ENCODE measurements at places on chromosomes 12 and 14. TPM values are rescaled to one million over a fixed set of nuclear protein-coding genes. Genes with fewer than 3 reads are reported as not detected.

The CACNA2D4 gene
- total RNA-seq = not detected

The PITPNM2 gene
- 16.6 TPM for total RNA-seq

The CYP46A1 gene
- not detected for total RNA-seq

The COX8C gene
- total RNA-seq = not detected

The CD163 gene
- total RNA-seq = not detected

The KRT3 gene
- total RNA-seq = 0.24 TPM

The PTCSC3 gene
- not detected for total RNA-seq

The NPFF gene
- not detected for total RNA-seq

DNA sequence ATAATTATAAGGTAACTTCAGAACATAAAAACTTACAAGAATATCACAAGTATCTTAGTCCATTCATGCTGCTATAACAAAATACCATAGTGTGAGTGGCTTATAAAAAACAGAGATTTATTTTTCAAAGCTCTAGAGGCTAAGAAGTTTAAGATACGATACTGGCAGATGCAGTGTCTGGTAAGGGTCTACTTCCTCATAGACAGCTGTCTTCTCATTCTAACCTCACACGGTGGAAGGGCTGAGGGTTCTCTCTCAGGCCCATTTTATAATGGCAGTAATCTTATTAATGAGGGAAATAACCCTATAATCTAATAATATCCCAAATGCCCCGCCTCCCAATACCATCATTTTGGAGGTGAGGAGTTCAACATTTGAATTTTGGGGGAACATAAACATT is 23.7 kb upstream of the OSBPL8 start:
- H3K4me1 ChIP-seq = no peaks in the 10 kb centered on the region
- no peaks in the 10 kb centered on the region for H3K36me3 ChIP-seq
- DNase-seq = no peak
- H3K27me3 ChIP-seq = no peaks in the 10 kb centered on the region

DNA sequence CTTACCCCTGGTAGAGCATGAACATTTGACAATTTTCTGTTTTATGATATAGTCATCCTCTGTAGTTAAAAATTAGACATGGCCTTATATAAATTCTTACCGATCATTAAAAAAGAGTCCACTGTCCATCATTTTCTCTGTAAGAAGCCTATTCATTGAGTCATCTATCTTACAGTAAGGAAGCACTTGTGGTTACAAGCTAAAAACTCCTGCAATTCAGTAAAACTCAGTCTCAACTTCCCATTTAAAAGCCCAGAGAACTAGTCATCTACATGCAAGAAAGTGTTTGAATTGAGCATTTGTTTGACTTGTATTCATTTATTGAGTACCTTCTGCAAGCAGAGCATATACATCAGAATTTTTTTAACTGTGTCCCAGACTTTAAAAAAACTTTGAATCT is 63.3 kb downstream of the GTF2A1 start:
- H3K4me1 ChIP-seq = no peaks in the 10 kb centered on the region
- no peak overlapping the region for H3K4me3 ChIP-seq
- H3K36me3 ChIP-seq = no peaks in the 10 kb centered on the region

GRCh38 chr12:5723711-5724252 is 221.3 kb downstream of the ANO2 start:
- no peaks in the 10 kb centered on the region for H3K36me3 ChIP-seq
- H3K27ac ChIP-seq = no peak overlapping the region
- no peak for DNase-seq
- H3K4me1 ChIP-seq = no peaks in the 10 kb centered on the region
- peaks cover 90% of the 10 kb centered on the region for H3K27me3 ChIP-seq

- H3K4me3 ChIP-seq = no peak overlapping the region
- no peaks in the 10 kb centered on the region for H3K27me3 ChIP-seq
- H3K36me3 ChIP-seq = no peaks in the 10 kb centered on the region
- H3K27ac ChIP-seq = no peak overlapping the region
- H3K4me1 ChIP-seq = no peaks in the 10 kb centered on the region
Observed at GRCh38 chr12:73452672-73453469, 1084.8 kb upstream of the ATXN7L3B start.

DNA sequence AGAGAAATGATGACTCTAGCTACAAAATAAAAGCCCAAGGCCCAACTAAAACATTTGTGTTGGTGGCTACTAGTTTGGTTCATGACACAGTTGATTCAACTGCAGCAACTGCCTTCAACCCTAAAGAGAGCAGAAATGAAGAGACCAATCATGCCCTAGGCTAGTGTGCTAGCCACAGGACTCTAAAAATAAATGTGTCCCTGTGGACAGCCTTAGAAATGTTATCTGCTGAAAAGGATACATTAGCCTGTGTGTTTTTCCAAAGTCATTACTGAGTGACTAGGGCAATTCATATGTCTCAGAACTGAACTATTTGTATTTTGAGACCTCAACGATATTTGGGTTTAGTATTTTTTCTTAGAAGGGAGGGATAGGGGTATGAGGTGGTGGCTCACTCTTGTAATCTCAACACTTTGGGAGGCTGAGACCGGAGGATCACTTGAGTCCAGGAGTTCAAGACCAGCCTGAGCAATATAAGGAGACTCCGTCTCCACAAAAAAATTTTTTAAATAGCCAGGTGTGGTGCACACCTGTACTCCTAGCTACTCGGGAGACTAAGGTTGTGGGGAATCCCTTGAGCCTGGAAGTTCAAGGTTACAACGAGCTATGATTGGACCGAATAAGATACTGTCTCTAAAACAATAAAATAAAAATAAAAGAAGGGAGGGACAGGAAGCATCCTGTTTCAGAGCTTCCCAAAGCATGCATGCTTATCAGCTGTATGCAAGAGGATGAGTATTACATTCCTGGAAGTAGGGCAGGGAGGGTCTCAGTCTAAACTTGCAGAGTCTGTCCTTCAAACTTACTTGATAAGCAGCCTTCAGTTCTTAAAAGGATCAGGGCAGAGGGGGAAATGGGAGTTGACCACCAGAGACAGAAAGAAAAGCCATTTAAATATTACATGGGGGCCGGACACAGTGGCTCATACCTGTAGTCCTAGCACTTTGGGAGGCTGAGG is 29.6 kb upstream of the NAP1L1 start:
- no peak overlapping the region for H3K27ac ChIP-seq

GRCh38 chr12:68932961-68933893 is at the start of gene CPM:
TSS of gene CPM (minus strand) at chr12:68933171. CDS start at chr12:68932837, 334 bp downstream.
- no peaks in the 10 kb centered on the region for H3K4me1 ChIP-seq
- H3K36me3 ChIP-seq = no peaks in the 10 kb centered on the region
- H3K27ac ChIP-seq = no peak within 1 kb of the TSS
- no peaks in the 10 kb centered on the region for H3K27me3 ChIP-seq
- peak within 1 kb of the TSS; percentile 67 for H3K4me3 ChIP-seq

DNA sequence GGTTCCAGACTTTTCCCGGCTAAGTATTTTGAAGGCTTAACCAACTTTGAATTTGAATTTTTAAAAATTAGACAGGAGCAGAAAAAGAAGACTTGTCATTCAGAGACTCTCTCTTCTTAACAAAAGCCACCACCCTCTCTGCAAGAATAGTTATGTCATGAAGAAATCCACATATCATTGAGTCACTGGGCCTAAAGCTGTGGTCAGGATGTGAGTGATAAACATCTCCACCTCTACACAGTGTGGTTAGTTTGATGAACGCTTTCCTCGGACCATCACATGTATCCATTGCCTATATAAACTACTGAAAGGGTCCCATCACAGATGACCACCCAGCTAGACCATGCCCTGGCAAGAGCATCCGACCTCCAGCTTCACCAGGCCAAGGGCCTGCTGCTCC is 226.1 kb downstream of the KSR2 start:
- no peaks in the 10 kb centered on the region for H3K36me3 ChIP-seq
- H3K27ac ChIP-seq = no peak overlapping the region
- H3K4me1 ChIP-seq = no peaks in the 10 kb centered on the region
- H3K27me3 ChIP-seq = peaks cover 3% of the 10 kb centered on the region
- H3K4me3 ChIP-seq = no peak overlapping the region

- no peaks in the 10 kb centered on the region for H3K27me3 ChIP-seq
- peak overlapping the region; percentile 81 for H3K4me3 ChIP-seq
- H3K36me3 ChIP-seq = no peaks in the 10 kb centered on the region
Observed at GRCh38 chr14:103629503-103630121, 601 bp downstream of the KLC1 start.

DNA sequence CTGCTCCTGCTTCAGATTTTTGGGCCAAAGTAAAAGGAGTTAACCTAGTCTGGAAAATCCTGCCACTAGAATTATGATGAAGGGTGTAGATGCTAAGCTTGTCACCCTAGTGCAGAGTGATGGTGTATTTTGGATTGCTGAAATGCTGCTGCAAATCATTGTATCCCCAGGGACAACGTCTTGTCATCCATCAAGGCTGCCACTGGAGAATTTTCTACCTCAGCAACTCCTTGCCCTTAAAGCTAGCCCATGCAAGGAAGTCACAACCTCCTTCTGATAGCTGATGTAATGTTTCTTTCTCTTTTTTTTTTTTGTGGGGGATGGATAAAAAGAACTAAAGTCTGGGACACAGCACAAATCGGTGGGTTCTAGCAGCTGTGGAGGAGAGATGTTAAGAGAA is 139.4 kb upstream of the FRMD6 start:
- H3K4me3 ChIP-seq = no peak overlapping the region
- DNase-seq = no peak
- no peaks in the 10 kb centered on the region for H3K4me1 ChIP-seq
- H3K27ac ChIP-seq = no peak overlapping the region
- H3K36me3 ChIP-seq = no peaks in the 10 kb centered on the region

- peak; percentile 10 for DNase-seq
- no peaks in the 10 kb centered on the region for H3K36me3 ChIP-seq
- H3K4me3 ChIP-seq = no peak overlapping the region
- H3K27me3 ChIP-seq = no peaks in the 10 kb centered on the region
- no peaks in the 10 kb centered on the region for H3K4me1 ChIP-seq
Observed at GRCh38 chr14:66330916-66331315, 155.3 kb upstream of the CCDC196 start.

- no peak for DNase-seq
- H3K36me3 ChIP-seq = no peaks in the 10 kb centered on the region
- H3K4me1 ChIP-seq = no peaks in the 10 kb centered on the region
- no peaks in the 10 kb centered on the region for H3K27me3 ChIP-seq
- no peak overlapping the region for H3K4me3 ChIP-seq
Observed at GRCh38 chr12:10989107-10989506, 2.4 kb upstream of the TAS2R50 start.

GRCh38 chr14:50312734-50313054 is 570 bp downstream of the DMAC2L start:
- no peaks in the 10 kb centered on the region for H3K36me3 ChIP-seq
- peak overlapping the region; percentile 88 for H3K27ac ChIP-seq
- H3K4me1 ChIP-seq = peaks cover 18% of the 10 kb centered on the region
- peak; percentile 43 for DNase-seq

DNA sequence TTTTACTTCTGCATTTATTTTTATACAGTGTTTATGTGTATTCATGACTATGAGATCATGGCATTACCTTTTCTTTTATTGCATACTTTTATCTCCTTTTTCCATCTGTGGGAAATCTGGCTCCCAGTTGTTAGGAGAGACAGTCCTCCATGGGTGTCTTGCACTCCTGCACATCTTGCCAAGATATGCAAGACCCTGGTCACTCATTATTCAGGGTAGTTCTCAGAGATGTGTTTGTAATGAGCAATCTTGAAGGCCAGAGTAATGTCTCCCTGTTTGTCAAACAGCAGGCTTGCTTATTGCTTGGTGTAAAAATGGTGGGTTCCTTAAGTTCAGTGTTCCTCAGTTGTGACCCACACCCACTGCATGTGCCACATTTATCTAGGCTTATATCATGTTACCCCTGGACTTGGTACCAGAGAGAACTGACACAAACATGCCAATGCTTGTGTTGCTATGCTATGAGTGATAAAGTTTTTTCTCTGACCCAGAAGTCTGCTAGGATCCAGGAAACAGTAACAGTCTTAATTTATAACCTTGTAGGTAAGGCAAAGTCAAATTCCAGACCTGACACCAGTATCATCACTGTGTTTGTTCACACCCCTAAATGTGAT is 36.8 kb downstream of the PPHLN1 start:
- no peaks in the 10 kb centered on the region for H3K4me1 ChIP-seq
- peaks cover 10% of the 10 kb centered on the region for H3K36me3 ChIP-seq
- H3K27me3 ChIP-seq = no peaks in the 10 kb centered on the region
- no peak overlapping the region for H3K27ac ChIP-seq
- H3K4me3 ChIP-seq = no peak overlapping the region

GRCh38 chr12:86530996-86531655 is 274.9 kb upstream of the MGAT4C start:
- H3K36me3 ChIP-seq = no peaks in the 10 kb centered on the region
- no peaks in the 10 kb centered on the region for H3K27me3 ChIP-seq
- DNase-seq = no peak
- no peaks in the 10 kb centered on the region for H3K4me1 ChIP-seq
- H3K4me3 ChIP-seq = no peak overlapping the region

DNA sequence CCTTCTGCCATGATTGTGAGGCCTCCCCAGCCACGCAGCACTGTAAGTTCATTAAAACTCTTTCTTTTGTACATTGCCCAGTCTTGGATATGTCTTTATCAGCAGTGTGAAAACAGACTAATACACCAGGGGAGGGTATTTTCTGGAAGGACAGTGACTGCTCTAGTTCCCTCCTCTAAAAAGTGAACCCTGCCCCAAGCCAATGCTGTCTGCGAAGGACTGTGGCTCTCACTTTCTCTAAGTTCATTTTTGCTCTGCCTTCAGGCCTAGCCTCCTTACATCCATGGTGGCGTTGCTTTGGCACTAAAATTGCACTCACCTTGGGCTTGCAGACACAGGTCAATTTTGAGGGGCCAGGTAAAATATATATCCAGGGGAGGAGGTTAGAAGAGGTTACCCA is 323.0 kb downstream of the VRK1 start:
- DNase-seq = no peak
- no peak overlapping the region for H3K27ac ChIP-seq
- no peaks in the 10 kb centered on the region for H3K36me3 ChIP-seq
- no peaks in the 10 kb centered on the region for H3K27me3 ChIP-seq

DNA sequence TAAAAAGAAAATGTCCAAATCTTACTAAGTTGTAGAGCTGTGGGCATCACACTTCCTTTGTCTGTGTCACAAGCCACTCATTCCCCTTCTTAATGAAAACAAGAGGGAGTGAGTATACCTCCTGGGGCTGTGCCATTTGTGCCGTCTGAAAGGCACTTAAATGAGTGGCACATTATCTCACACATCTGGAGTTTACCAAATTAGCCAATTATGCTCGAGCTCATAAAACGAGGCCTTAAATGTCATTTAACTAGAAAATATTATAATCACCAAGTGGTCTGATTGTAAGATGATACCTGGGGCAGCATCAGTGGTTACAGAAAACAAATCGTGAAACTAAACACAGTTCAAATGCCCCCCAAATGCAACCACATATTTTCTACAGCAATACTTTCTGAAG is 146.1 kb downstream of the PAX9 start:
- no peak overlapping the region for H3K27ac ChIP-seq
- H3K36me3 ChIP-seq = no peaks in the 10 kb centered on the region
- H3K4me1 ChIP-seq = no peaks in the 10 kb centered on the region
- no peak overlapping the region for H3K4me3 ChIP-seq
- no peaks in the 10 kb centered on the region for H3K27me3 ChIP-seq
